ENCODE measurements at places on chromosomes 5 and 9.

GRCh38 chr9:21812415-21812814, 10.0 kb downstream of the MTAP start:
- no peak for DNase-seq

- no peak for DNase-seq
Observed at GRCh38 chr5:115875447-115875846, 33.7 kb downstream of the AP3S1 start.

GRCh38 chr9:95725045-95725444, 150.4 kb upstream of the ERCC6L2 start:
- no peak for DNase-seq

GRCh38 chr5:170746075-170746960, 37.2 kb upstream of the GABRP start:
- no peak for DNase-seq

- no peak for DNase-seq
Observed at GRCh38 chr5:61407706-61408270, 75.7 kb downstream of the ZSWIM6 start.

- DNase-seq = no peak
Observed at GRCh38 chr9:7147121-7148090, 389.6 kb downstream of the KDM4C start.

DNA sequence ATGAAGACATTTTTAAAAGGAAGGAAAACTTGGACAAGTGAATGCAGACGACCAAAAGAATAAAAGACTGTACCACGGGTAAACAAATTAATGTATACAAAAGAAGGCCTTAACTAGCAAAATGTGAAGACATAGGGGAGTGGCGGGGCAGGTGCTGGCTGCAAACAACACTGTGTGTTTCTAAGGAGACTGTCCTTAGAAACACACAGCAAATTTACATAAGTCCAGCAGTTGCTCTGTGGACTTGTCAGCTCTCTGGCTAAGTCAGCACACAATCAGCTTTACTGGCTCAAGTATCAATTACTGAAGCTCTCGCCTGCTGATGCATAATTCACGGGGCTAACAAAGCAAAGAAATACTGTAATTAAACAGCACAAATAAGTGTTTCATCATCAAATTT, 24.8 kb downstream of the PTBP3 start:
- DNase-seq = no peak

GRCh38 chr9:91840882-91841281, 109.1 kb downstream of the ROR2 start:
- DNase-seq = no peak

GRCh38 chr9:116476935-116477381, 210.1 kb upstream of the TRIM32 start:
- DNase-seq = no peak

Data from upper lobe of right lung (tissue), 1 donor.